GM23338 (cell line): ENCODE measurements at places on chromosomes 16 and 17.

DNA sequence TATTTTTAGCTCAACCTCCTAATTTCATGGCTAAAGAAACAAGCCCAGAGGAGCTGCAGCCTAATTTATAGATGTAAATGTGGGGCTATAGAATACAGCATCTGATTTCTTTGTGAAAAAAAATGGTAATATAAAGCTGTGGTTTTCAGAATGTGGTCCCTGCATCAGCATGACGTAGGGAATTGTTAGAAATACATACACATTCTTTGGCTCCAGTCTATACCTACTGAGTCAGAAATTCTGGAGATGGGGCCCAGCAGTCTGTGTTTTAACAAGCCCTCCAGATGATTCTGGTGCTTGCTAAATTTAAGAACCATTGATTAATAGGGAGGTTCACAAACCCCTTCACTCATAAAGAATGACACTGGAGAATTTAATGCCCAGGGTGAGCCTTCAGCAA, 18.1 kb upstream of the MYH8 start:
- DNase-seq: no peak

- DNase-seq: no peak
Observed at GRCh38 chr16:69438465-69438864, 14.0 kb downstream of the CYB5B start.

DNA sequence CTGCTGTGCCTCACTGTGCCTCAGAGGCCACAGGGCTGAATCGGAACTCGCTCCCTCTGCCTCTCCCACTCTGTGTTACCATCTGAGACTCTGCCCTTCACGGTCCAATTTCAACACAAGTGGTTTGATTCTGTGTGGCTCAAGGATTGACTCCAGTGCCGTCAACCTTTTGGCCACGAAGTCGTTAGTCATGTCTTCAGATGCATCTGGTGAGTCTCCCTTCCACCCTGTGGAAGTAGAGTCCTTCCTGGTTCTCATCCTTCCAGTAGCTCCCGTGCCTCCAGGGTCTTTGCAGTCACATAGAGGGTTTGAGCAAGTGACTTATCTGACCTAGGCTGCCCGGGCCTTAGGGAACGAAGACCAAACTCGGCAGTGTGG, 51.2 kb downstream of the PGS1 start:
- no peak for DNase-seq

DNA sequence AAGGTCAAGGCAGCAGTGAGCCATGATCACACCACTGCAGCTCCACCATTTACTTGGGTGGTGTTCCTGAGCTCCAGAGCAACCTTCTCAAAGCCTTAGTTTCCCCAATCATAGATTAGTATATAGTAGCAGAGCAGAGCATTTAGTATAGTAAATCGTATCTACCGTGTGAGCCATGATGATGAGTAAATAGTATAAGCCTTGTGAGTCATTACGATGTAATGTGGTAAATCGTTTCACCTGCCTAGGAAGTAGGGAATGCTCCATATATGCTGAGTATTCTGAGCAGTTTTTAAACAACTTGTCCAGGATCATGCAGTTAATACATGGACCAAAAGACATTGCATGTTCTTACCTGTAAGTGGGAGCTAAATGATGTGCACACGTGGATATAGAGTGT, 66.4 kb downstream of the SCNN1B start:
- no peak for DNase-seq

DNA sequence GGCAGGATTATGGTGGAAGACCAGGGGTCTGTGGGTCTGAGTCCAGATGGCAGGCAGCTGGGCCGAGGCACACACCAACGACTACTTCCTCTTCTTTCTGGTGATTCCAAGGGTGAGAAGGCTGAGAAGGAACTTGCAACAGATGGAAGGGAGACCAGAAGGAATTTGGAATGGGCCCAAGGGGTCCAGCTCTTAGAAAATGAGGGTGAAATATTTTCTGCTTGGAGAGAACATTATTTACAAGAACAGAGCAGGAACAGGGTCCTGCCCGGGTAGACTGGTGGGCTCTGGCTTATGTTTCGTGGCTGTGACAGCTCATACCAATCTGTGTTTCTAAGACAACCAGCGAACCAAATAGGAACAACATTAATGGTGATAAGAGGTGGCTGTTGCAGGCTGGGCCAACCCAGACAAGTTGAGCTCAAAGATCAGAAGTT, 36.6 kb downstream of the CCDC42 start:
- no peak for DNase-seq

DNA sequence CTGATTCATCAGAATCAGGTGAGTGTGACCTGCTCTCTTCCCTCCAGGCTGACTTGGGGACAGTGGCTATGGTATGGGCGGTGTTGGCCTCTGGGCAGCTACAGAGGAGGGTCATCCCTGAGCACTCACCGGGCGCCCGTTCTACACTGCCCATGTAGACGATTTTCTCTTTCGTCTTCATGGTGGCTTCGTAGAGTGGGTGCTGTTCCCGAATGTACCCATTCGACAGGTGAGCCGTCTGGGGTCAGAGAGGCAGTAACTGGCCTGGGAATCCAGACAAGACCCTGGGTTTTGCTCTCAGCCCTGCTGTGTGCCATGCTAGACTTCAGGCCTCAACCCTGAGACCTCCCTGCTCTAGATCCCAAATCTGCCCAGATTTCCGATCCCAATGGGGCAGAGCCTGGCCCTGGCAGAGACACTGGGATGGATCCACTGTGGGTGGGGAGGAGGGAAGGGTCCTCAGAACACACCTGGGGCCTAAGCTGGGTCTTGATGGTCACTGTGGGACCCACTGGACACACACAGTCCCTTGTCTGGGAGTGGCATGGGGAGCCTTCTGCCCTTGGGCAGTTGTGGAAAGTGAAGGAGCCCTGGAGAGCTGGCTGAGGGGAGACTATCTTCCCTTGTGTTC, 13.2 kb downstream of the USP6 start:
- DNase-seq: no peak

DNA sequence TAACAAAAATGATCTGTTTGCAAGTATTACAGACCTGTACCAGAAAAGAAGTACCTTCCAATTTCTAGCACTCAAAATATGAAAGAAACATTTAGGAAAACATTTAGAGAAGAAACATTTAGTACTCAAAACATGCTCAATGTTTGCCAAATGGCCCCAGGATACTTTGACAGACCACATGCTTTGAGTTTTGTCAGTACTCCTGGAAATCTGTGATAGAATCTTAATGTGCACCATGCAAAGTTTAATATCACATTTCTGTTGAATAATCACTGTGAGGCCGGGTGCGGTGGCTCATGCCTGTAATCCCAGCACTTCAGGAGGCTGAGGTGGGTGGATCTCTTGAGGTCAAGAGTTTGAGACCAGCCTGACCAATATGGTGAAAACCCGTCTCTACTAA, 8.5 kb upstream of the ZC3H7A start:
- DNase-seq: no peak

DNA sequence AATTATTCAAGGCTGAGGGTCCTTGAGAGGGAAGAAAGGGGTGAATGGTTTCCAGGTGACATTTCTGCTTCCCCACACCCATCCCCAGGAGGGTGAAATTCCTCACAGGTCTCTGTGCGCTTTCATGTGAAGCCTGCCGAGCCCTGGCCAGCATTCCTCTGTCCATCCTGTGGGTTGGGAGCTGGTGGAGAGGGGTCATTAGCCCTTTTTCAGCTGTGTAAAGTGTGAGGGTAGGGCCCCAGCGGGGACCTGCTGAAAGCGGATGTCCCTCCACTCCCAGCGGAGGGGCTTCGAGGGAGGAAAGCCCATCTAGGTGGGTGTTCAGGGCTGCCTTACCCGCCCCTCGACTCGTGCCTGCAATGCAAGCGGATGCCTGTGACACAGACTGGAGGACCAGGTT, 53.3 kb upstream of the DLX4 start:
- no peak for DNase-seq

- no peak for DNase-seq
Observed at GRCh38 chr16:30493941-30494488, 21.5 kb downstream of the ITGAL start.

- no peak for DNase-seq
Observed at GRCh38 chr17:79990051-79990592, 45.5 kb downstream of the TBC1D16 start.

GRCh38 chr16:1691956-1692355, 13.9 kb downstream of the JPT2 start:
- no peak for DNase-seq

DNA sequence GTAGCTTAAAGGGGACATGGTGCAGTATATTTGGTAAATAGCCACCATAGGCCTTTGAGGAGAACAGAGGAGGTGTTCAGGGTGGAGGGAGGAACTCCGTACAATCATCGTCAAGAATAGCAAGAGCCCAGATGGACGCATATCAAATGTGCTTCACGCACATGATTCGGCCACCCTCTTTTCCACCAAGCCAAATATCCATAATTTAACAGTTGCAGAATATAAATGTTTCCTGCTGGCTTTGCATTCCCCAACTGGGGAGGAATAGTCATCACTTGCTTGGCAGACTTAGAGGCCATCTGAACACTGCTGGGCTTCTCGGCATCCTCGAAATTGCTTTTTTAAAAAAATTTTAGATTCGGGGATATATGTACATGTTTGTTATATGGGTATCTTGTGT, 111.9 kb upstream of the ERCC4 start:
- no peak for DNase-seq

- DNase-seq: peak; percentile 70
Observed at GRCh38 chr17:49260011-49260816, 29.6 kb upstream of the PHOSPHO1 start.

DNA sequence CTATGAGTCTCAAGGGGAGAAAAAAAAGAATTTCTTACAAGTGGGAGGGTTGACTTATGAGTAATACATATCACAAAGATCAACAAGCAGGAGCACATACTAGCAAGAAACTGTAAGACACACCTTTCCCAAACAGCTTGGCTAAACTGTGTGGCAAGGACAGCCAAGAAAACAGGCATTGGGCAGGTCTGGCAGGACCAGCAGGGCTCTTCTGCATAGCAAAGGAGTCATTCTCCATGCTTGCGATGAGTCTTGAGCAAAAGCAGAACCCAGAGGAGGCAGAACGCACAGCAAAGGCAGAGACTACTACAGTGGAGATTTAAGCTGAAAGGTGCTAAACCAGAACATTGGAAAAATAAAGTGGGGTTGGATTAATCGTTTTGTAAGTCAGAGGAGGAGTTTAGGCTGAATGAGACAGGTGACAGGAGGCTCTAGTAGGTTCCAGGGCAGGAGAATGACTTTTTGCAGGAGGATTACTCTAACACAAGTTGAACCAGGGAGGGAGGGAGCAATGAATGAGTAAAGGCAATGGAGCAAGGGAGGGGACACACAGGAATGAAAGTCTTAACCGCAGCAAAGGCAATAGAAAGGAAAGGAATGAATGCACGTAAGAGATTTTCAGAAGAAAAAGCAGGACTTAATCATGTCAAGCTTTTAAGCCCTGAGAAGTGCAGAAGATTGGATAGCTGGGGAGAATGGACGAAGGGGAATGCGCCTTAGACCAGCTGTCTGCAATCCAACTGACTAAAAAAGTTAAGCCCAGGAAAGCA, 2.7 kb downstream of the N4BP1 start:
- no peak for DNase-seq

DNA sequence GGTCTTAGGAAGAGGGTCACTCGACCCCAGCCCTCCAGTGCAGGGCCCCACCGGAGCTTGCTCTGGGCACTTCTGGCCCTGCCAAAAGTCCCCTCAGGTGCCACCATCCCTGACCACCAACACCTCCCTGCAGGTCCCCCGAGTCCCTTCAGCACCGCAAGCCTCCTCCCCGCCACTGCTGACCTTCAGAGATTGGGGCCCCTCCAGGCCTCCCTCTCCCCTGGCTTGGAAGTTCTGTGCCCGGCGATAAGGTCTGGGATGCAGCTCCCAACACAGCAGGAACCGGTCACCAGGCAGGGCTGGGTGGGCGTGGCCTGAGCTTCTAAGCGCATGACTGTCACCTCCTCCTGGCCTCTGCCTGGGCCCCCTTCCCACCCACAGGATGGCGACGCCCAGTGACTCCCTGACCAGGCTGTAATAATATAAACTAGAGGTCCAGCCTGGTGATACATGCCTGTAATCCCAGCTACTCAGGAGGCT, 11.2 kb downstream of the PIEZO1 start:
- DNase-seq: peak; percentile 51

GRCh38 chr17:58092797-58093385, 9.7 kb downstream of the DYNLL2 start:
- DNase-seq: no peak

DNA sequence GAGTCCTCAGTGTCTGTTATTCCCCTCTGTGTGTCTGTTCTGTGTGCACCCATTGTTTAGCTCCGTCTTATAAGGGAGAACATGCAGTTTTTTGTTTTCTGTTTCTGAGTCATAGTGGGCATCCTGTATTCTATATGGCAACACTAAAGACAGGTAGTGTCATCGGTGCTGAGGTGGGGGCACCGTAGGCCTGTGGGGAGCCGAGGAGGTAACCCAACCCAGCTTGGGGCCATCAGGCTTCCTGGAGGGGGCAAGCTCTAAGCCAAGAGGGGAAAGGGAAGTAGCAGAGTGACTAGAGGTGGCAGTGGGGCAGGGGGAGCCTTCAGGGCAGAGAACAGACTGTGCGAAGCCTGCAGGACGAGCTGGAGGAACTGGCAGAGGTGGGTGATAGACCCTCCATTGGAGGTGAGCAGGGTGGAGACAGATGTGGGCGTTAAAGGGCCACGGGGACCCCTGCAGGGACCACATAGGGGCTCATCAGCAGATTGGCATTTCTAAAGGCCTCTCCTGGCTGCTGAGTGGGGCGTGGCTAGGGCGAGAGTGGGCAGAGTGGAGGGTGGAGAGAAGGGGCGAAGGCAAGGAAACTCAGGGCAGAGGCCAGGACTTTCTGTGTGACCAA, 36.5 kb downstream of the CPNE2 start:
- DNase-seq: no peak

- no peak for DNase-seq
Observed at GRCh38 chr17:77769762-77770161, 188.7 kb upstream of the TNRC6C start.

DNA sequence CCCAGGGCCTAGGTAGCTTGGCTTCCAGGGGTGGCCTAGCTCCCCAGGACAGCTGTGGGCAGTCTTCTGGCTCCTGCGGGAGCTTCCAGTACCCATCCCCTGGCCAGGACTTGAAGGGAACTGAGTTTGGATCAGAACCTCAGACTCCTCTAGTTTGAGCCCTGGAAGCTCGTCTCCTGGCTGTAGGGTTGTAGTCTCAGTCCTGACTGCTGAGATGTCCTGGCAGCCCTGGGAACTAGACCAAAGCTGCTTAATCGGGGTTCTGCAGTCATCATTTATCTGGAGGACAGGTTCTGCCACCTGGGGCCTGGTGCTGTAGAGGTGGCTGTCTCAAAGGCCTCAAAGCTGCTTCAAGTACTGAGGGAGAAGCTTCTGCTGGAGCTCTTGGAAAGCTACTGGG, 163.7 kb downstream of the WSCD1 start:
- no peak for DNase-seq
